ENCODE measurements at places on chromosomes 11 and 22.

DNA sequence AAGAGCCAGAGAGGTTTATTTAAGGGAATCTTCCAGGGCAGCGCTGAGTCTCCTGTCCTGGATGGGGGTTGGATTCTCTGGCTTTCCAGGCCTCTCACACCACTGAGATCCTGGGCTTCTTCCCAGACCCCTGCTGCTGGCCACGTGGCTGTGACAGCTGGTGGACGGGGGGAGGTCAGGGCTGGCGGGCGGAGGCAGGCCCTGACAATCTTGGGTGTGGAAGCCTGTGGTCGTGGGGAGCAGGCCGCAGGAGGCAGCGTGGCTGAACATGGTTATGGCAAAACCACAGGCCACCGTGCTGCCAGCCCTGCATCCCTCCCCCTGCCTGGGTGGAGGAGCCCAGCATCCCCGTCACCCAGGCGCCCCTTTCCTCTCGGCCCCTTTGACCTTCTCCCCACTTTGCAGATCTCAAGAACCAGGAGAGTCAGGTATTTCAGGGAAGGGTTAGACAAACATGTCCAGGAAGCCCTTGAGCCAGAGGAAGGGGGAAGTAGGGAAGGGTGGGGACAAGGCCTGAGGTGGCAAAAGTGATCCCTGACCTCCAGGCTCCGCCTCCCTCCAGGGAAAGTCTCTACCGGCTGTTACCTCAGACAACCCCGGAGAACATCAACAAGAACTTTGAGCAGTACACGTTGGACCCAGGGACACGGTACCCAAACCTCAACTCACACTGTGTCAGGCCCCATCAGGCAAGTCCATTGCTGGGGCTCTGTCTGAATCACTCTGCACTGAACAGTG lies 111.8 kb downstream of the MICAL2 start:
- DNase-seq: no peak

DNA sequence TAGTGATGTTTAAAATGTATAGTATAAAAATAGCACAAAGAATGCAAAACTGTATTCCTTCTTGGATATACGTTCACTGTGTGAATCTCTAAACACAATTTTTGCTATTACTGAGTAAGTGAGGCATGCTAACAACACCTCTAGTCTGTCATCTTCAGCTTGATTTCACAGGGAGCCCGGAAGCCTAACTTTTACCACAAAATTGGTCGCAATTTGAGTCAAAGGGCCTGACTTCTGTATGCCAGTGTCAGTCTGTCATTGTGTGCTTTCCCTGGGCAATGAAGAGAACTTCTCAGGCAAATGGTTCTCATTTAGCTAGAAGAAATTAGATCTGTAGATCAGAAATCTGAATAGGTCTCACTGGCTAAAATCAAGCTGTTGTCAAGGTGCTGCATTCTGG lies 1059.5 kb downstream of the FAM181B start:
- no peak for DNase-seq

GRCh38 chr22:23072911-23073491 lies 2.7 kb downstream of the GNAZ start:
- DNase-seq: peak; percentile 37

DNA sequence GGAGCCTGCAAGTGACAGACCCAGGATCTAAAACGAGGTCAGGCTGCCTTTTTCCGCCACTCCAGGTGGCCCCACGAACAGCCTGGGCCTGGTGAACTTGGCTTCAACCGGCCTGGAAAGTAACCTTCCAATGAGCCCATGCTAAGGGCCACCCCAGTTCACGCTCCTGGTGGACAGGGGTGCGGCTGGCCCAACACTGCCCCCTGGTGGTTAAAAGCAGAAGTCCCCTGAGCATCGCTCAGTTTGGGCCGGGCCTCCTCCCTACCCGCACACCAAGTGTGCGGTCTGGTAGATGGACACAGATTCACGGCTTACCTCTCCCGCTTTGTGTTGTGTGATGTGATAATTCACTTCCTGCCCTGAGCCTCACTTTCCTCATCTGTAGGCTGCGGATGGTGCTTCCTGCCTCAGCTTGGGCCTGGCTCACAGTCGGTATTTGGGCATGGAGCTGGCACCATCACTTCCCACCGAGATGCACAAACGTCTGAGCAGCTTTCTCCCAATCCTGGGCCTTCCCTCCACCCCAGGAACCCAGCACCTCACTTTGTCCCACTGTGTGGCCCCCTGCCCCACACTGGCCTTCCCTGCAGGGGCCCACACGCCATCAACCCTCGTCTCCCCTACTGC lies 13.7 kb upstream of the SEC14L3 start:
- DNase-seq: peak; percentile 67

GRCh38 chr11:84671325-84671999 lies 955.7 kb downstream of the DLG2 start:
- DNase-seq: no peak

DNA sequence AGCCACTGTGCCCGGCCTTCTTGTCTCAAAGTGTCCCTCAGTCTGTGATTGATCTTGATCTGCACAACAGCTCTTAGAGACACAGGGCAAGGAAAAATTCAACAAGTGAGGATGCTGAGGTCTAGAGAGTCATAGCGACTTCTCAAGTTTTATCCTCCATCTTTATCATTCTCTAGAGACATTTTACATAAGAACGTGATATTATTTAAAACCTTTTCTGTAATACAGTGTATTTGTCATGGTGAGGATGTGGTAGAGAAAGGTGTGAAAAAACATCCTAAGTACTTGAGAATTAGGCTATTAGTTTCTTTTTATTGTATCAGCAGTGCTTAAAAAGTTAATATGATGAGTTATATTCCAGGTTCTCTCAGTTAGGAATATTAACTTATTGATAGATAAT lies 50.2 kb downstream of the EMSY start:
- DNase-seq: no peak

- DNase-seq: no peak
These were observed 81.5 kb upstream of the TP53AIP1 start for GRCh38 chr11:129023968-129024676.

DNA sequence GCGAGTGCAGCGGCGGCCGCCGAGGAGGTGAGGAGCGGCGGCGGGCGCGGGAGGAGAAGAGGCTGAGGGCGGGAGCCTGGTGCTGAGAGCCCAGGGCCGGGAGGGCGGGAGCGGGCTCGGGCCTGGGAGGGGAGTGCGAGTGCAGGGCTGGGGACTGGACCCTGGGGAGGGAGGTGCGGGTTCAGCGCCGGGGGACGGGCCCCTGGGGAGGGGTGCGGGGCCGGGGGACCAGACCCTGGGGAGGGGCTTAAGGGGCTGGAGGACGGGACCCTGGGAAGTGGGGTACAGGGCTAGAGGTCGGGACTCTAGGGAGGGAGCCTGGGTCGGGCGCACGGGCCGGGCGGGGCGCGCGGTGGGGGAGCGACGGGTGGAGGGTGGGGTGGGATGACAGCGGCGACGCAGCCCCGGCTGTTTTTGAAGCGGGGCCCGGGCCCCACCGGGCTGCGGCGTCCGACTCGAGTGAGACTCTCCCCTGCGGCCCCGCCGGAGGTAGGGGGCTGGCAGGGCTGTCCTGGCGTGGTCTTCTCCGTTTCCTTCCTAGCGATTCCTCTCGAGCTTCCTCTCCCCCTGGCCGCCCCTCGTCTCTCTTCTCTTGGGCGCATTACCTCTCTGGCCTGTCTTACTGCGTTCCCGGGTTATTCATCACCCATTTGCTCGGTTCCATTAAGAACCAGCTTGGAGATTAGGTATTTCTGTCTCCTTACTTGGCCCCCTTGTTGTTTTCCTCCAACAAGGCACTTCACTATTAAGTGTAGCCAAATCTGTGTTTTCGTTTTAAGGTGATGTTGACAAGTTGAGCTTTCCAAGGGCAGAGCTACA lies 754 bp downstream of the NUP50 start:
- peak; percentile 56 for DNase-seq

DNA sequence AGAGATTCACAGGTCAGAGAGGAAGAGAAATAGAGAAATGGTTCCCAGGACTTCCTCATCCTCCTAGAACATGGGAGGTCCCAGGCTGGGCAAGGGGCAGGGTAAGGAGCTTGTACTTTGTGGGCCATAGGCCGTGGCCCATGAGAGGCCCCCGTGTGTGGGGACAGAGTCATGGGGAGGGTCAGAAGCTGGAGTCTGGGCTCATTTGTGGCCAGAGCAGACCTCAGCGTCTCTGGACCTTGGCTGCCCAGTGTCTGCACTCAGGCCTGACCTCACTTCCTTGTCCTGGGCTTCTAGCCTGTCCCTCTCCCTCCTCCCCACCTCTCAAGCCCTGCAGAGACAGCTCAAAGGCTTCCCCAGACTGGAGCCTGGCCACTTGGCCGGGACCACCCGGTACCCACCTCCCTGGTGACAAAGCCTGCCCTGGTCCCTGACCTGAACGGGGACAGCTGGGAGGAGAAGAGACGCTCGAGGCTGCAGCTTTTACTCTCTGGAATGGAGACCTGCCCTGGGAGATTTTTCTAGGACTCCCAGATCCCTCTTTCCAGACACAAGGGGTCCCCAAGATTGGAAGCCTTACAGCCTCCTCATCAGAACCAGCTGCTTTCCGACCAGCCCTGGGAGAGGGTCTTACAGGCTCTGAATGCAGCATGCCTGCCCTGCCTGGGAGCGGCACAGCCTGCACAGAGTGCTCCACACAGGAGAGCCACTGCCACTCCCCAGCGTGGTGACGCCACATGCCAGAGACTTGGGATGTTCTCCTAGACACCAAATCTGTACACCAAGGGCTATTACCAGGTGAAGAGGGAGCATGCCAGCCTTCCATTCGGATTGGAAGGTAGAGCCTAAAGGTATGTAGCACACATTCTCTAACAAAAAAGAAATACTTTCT lies 569.0 kb upstream of the B3GAT1 start:
- DNase-seq: no peak
